ENCODE measurements at places on chromosomes 11 and 22.

DNA sequence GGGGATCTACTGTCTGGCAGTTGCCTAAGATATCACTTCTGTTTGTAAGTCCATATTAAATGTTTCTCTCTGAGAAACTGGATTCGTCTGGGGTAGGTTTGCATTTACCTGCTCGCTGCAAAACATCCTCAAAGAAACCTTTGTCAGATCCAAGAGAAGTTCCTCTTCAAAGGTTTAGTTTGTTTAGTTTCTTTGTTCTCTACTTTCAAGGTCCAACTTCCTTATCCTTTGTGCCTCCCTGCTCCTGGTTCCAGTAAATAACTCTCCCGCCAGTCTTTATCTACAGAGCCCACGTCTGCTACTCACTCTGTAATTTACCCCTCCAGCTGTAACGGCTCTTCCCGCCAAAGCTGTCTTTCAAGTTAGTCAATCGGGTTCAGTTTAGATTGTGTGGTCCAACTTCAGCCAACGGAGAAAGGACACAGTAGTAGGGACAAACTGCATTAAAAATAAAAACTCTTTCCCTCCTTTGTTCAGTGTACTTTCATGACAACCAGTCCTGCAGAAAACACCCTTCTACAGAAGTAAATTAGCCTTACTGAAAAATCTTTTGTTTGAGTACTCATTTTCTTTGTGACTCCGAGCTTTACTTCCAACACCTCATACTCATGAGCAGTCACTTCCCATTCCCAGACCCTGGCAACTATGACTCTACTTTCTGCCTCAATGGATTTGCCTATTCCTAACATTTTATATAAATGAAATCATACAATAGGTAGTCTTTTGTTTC, 41.0 kb downstream of the TMPRSS5 start:
- no peak for DNase-seq

GRCh38 chr11:79076526-79077115, 364.2 kb downstream of the TENM4 start:
- no peak for DNase-seq

GRCh38 chr11:48008951-48009270, 28.6 kb downstream of the PTPRJ start:
- DNase-seq, result no peak

DNA sequence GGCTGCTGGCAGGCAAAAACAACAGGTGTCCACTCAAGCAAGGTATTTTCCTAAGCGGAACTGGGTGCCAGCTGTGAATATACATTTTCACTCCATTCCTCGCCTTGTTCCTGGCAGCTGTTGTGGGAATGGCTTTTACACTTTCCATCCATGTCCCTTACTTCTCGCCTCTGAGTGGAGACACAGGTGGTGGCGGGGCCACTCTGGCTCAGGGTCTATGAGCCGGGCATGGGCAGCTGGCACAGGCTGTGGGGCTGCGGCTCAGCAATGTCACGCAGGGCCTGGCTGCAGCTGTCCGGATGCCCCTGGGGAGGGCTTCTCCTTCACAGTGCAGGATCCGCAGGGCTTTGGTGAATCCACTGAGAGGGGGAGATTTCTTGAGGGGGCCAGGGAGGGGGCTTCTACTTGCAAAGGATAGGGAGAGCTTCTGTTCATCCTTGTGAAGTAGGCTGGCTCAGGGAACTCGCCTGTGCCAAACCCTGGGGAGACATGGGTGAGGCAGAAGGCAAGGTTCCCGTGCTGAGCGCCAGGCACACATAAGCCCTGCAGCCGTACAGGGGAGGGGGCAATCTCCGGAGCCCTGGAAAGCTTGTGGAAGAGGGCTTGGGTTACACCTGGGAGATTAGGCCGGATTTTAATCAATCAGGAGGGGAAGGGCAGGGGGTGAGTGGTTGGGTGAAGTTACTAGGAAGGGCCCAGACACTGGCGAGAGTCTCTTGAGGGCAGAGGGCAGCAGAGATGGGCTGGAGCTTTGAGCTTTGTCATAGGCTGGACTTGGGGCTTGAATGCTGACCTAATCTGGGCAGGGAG, 45.7 kb downstream of the KCNQ1OT1 start:
- no peak for DNase-seq

DNA sequence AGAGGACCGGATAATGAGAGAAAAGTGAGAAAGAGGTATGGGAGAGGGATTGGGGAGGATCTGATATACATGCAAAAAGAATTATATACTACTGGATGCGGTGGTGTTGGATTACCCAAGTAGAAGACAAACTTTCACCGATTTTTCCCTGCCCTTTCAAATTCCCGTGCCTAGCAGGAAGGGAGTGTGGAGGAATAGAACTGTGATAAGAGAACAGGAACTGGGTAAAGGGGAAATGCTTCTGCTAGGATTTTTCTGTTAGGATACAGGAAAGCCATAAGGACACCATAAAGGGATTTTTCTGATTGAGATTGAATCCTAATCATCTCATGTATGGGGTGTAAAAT, 480 bp upstream of the MTMR2 start:
- DNase-seq, result no peak

GRCh38 chr22:45036154-45036553, 26.3 kb upstream of the PHF21B start:
- DNase-seq, result no peak

DNA sequence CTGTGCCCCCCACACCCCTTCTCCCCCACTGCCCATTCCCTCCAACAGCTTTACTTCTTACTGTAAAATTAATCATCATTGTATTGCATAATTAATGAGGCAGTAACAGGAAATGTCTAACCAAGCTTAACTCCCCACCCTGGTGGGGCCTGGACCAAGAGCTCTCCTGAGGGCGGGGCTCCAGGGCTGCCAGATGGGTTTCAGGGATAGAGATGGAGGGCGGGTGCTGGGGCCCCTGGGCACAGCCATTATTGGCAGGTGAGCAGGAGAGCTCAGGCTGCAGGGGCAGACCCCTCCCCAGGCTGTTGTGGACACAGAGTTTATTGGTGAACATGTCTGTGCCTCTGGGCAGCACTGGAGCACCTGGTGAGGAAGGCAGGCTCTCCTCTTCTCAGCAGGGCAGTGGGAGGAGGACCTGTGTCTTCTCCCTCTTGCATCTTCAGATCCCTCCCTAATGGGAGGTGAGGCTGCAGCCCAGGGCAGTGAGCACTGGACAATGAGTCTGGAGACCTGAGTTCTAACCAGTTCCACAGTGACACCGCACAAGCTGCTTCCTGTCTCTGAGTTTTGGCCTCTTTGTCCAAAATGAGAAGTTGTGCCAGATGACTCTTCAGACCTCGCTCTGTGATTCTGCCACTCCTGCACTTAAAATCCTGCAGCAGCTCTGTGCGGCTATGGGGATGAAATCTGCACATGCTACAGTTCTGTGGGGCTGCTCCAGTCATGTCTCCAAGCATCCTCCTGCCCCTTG, 233.3 kb downstream of the CEP164 start:
- DNase-seq, result no peak

DNA sequence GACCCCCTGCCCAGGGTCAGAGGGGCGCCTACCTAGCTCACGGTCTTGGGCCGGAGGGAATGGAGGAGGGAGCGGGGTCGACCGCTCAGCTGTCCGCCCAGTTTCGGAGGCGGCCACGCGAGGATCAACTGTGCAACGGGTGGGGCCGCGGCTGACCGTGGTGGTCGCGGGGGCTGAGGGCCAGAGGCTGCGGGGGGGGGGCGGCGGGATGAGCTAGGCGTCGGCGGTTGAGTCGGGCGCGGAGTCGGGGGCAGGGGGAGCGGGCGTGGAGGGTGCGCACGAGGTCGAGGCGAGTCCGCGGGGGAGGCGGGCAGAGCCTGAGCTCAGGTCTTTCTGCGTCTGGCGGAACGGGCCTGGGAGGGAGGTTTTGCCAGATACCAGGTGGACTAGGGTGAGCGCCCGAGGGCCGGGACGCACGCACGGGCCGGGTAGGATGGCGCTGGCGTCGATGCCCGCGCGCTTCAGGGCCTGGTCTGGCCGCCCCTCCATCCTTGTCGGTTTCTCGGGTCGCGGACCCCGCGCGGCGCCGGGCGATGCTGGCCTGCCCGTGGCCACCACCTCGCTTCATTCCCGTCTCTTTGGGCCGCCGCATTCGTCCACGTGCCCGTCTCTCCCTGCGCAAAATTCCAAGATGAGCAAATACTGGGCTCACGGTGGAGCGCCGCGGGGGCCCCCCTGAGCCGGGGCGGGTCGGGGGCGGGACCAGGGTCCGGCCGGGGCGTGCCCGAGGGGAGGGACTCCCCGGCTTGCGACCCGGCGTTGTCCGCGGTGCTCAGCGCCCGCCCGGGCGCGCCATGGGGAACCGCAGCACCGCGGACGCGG, at the start of gene DRD4:
Gene DRD4 (plus strand): TSS at position 759 of the 822 bp plus-strand sequence. CDS start 36 bp downstream, at position 795.
- no peak for DNase-seq

DNA sequence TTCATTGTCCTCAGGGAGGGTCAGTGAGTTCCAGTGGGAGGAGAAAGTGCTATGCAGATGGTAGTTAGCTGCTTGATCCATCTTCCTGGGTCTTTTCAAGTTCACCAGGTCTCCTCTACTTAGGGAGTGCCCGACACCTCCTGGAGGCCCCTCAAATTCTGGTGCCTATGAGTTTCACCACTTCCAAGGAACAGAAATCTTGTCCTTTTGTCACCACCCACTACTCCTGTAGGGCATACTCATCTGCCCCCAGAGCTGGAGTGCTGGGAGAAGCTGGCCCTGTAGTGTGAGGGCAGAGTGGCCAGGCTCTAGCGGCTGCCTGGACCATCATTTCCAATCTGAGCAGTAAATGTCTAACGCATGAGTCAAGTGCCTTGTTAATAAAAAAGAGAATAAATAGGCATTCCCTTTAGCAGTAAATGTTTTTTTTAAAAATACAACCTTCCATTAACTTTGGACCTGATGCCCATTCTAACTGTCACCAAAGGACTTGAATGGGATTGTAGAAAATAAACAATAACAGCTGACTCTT, 12.5 kb downstream of the IRAG1 start:
- no peak for DNase-seq

DNA sequence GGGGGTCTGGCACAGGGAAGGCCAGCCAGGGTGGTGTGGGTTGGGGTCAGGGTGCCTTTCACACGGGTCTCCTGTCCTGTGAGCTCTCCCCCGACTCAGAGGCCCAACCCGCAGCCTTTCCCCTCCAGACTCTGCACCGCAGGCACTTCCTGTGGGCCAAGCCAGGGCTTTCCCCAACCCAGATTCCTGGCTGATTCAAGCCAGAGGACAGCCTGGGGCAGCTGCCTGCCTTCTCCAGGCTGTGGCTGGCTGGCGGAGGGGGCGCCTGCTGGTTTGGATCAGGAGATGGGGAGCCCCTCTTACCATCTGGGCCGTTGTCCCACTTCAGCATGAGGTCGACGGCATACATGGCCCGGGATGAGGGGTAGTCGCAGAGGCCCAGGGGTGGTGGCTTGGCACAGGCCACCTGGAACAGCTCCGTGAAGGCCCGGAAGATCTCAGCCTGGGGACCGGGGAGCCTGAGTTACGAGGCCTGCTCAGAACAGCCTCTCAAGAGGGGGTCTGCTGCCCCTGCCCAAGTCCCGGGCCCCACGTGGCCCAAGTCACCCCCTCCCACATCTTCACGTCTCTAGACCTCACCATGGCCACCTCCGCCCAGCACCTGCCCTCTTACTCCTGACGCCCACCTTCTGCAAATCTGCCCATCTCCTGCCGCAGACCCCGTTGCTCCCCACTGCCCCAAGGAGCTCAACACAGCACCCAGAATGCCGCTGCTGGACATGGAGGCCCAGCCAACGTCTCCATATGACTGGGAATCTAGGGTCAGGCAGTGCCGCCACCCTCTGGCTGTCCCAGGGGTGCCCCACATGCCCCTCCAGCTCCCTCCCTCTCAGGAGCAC, 17.3 kb downstream of the TSPO start:
- no peak for DNase-seq

- peak; percentile 18 for DNase-seq
Observed at GRCh38 chr11:59556115-59556916, 45.0 kb downstream of the OR4D9 start.

- DNase-seq, result no peak
Observed at GRCh38 chr11:106159836-106160235, 82.4 kb downstream of the AASDHPPT start.

DNA sequence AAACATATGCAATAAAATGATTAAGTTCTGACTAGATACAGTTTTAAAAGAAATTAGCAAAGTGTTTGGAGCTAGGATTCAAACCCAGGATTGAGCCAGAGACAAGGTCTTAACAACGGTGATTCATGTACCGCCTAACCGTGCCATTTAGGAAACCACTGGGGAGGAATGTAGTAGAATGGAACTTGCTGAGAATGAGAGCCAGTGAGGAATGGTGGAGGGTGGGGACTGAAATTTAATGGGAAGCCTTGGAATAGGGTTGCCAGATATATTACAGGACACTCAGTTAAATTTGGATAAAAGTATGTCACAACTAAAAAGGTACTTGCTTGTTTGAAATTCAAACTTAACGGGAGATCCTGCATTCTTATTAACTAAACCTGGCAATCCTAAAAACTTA, 30.4 kb upstream of the TMEM86A start:
- DNase-seq, result no peak

DNA sequence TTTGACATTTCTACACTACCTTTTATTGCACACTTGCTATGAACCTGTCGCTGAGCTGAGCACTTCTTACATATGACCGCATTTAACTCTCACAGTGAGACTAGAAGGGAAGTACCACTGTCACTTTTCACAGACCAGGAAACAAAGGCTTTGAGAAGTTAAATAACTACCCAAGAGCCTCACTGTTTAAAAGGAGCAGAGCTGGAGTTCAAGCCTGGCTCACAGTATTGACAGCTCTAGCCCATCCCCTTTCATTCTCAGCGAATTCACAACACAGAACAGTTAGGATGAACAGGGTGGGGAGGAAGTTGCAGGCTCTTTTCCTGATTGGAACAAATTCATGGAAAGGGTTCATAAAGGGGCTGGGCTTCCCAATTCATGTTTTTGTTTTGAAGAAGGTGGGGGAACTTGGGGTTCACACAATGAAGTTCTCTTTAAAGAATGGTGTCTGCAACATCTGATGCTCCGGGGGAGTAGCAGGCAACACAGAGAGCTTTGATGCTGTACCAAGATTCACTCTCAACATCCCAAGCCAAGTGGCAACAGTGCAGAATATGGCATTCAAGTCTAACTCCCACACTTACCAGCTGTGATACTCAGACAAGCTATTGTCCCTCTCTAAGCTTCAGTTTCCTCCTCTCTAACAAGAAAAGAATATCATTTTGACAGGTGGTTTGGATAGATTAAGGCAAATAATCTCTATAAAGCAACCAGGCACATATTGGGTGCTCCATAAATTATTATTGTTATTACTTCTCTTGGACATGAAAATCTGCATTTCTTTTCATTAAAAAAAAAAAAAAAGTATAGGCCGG, 17.2 kb downstream of the SCGB1A1 start:
- no peak for DNase-seq

DNA sequence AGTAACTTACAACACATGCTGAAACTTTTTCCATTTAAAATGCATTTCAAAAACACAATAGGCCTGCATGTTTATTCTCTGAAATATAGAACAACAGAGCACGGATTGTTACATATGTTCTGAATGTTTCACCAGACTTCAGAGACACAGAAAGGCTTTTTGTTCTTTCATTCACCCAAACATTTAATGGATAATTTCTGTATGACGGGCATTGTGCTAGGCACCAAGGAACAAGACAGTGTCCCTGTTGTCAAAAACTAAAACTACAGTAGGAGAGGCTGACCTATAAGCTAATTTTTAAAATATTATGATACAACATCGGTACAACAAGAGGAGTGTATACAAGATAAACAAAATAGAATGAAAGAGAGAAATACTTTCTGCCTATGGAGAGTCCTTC, 81.9 kb upstream of the TEAD1 start:
- no peak for DNase-seq

- DNase-seq, result no peak
Observed at GRCh38 chr22:43562843-43563242, 151.0 kb downstream of the MPPED1 start.

GRCh38 chr11:44236296-44236695, 73.6 kb downstream of the ALX4 start:
- DNase-seq, result no peak

Data from CD8-positive, alpha-beta memory T cell (primary cell).